Thoracic aorta (tissue), 2 donors: ENCODE measurements at places on chromosomes 5 and 9.

DNA sequence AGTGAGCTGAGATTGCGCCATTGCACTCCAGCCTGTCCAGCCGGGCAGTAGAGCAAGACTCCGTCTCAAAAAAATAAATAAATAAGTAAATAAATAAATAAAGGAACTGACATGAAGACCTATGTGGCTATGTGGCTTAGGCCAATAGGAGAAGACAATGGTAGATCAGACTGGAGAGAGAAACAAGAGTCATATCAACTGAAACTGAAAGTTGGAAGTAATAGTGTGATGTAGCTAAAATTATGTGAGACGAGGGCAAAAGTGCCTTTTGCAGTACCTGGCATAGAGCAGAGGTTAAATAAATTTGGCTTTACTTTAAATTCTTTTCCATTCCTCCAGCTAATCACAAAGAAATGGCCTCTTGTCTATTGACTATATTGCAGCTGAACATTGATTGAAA is 7.3 kb downstream of the FBP2 start:
- DNase-seq = no peak

DNA sequence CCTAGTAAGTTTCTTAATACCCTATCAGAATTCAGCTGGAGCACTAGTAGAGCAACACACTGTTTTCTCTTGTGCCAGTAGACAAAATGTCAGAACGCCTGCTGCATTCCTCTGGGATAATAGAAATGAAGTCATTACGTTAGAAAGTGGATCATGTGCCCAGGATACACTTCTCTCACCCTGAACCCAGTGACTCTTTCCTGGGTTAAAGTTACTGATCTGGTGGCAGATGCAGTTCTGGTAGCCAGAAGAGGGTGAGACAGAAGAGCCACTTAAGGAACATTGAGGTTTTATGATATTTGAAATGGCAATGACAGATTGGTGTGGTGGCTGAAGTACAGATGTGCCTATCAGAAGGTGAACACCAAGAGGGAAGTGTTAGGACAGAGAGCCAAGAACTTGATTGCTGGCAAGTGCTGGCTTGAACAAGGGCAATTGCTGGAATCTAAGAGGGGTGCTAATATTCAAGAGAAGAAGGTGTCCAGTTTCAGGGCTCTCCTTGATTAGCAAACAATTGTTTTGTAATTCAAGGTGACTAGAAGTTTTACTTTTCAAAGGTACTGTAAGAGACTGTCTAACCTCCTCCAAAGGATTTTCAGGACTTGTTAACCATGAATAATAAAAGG is 93.7 kb upstream of the ERBIN start:
- no peak for DNase-seq

GRCh38 chr9:118962426-118962825 is 406.8 kb downstream of the BRINP1 start:
- DNase-seq = no peak

DNA sequence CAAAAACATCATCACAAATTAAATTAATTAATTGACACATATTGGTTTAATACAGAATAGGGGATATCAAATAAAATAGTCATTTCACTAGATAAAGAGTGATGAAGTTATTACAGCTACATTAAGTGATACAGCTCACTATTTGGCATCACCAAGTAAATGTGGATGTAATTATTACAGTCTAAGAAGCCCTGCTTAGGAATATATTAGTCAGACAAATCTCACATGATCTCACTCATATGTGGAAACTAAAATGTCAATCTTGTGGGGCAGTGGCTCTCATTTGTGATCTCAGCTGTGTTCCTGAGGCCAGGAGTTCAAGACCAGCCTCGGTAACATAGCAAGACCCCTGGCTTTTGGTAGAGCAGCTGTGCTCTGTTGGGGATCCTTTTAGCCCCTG is 233.4 kb upstream of the RGMB start:
- no peak for DNase-seq

- DNase-seq = no peak
Observed at GRCh38 chr5:87403409-87403808, 9.3 kb downstream of the CCNH start.

GRCh38 chr9:14529629-14530028 is 163.6 kb downstream of the ZDHHC21 start:
- DNase-seq = no peak

- DNase-seq = no peak
Observed at GRCh38 chr5:143217065-143217803, 186.3 kb downstream of the NR3C1 start.

DNA sequence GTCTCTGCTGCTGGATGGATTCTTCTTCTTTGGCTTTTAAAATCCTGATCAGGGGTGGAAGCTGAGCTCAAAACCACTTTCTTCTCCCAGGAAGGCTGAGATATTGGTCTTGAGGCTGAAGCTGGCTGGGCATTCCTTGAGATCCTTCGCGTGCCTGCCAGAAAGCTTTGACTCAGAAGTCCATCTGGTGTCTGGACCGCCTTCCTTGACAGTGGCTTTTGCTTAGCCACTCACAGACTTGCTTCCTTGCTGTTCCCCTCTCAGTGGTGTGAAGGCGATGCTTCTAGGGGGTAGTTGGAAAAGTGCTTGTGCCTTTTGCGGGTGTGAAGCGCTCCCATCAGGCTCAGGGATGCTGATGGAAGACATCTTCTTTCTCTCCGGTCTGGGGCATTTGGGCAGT is 45.9 kb downstream of the RGS3 start:
- no peak for DNase-seq
